Stimulated activated CD4-positive, alpha-beta T cell treated with anti-CD3 and anti-CD28 coated beads, Interleukin-12 subunit alpha, Interleukin-12 subunit beta, amount 100 ng/mL, for 24 hours (primary cell): ENCODE measurements at places on chromosomes 7 and 10.

DNA sequence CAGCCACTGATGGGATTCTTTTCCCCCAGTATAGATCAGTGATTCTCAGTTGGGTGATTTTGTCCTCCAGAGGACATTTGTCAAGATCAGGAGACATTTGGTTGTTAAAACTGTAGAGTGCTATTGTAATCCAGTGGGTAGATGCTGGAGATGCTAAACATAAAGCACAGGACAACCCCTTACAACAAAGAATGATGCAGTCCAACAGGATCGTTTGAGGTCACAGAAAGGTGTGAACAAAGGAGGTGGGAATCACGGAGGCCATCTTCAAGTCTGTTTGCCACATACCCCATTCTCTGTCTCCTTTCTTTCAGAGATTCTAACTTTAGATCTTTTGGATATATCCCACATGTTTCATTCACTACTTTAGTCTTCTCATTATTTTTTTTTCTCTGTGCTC, 69.0 kb downstream of the HELLS start:
- no peak for DNase-seq

DNA sequence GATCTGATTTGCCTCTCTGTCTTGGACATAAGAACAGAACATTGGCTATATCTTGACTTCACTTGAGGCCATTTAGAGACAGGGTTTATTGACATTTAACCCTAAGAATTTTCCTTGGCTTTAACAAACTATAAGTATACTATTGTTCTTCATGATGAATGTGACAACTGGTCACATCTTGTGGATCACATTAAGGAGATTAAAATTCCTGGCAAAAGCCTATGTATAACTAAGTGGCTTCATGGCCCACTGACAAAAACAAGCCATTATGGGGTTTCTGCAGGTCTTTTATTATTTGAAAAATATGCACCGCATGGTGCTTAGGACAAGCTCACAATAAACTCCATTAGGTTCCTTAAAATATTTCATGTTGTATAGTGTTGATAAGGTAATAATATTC, 54.8 kb downstream of the THNSL1 start:
- no peak for DNase-seq

DNA sequence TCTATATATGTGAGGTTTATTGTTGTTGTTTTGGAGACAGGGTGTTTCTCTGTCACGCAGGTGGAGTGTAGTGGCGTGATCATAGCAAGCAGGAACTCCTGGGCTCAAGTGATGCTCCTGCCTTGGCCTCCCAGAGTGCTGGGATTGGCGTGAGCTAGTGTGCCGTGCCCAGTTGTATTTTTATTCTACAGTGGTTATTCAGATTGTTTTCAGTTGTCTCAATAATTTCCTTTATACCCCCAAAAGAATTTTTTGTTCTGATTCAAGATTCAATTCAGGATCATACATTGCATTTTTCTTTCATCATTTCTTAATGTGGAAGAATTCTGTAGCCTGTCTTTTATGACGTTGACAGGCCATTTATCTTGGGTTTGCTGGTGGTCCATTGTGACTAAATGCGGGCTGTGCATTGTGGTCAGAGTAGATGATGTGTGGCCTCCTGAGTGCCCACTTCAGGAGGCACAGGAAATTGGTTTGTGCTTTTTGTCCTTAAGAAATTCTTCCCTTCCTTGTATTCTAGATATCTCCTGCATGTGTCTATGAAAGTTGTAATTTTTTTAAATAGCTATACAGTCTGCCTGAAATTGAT, 22.9 kb downstream of the RBM33 start:
- no peak for DNase-seq

DNA sequence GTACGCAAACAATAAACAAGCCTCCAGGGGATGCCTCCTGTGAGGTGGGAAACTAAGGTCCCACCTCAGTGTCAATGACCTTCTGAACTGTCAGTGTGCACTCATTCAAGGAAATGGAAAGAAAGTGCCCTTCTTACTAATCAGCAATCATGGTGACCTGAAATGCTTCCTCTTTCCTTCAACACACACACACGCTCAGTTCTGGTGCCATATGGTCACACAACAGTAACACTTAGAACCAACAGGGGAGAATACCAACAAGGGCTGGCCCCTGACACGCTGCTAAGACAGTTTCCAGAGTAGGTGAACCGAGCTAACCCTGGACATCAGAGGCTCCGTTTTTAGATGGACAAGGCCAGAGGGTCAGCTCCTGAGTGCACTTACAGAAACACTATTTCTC, 42.1 kb upstream of the EFCAB10 start:
- DNase-seq: no peak

GRCh38 chr10:73653195-73653594, 2.6 kb downstream of the SYNPO2L start:
- no peak for DNase-seq

GRCh38 chr7:118245267-118246040, 20.9 kb downstream of the ANKRD7 start:
- no peak for DNase-seq

GRCh38 chr7:117972606-117973005, 99.4 kb upstream of the CTTNBP2 start:
- no peak for DNase-seq

- no peak for DNase-seq
Measured at GRCh38 chr10:6181249-6181648, 21.5 kb upstream of the PFKFB3 start.

GRCh38 chr10:110209454-110209925, 2.1 kb downstream of the MXI1 start:
- DNase-seq: peak; percentile 62

DNA sequence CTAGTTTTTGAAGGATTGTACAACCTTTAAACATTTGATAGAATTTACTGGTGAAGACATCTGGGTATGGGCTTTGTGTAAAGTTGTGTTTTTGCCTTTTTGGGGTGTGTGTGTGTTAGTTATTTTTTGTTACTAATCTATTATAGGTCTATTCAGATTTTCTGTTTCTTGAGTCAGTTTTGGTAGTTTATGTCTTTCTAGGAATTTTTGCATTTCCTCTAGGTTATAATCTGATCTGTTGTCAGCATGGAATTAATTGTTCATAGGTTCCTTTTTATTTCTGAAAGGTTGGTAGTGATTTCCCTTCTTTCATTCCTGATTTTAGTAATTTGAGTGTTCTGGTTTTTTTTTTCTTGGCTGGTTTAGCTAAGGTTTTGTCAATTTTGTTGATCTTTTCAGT, 17.7 kb downstream of the SEPTIN7 start:
- DNase-seq: no peak

DNA sequence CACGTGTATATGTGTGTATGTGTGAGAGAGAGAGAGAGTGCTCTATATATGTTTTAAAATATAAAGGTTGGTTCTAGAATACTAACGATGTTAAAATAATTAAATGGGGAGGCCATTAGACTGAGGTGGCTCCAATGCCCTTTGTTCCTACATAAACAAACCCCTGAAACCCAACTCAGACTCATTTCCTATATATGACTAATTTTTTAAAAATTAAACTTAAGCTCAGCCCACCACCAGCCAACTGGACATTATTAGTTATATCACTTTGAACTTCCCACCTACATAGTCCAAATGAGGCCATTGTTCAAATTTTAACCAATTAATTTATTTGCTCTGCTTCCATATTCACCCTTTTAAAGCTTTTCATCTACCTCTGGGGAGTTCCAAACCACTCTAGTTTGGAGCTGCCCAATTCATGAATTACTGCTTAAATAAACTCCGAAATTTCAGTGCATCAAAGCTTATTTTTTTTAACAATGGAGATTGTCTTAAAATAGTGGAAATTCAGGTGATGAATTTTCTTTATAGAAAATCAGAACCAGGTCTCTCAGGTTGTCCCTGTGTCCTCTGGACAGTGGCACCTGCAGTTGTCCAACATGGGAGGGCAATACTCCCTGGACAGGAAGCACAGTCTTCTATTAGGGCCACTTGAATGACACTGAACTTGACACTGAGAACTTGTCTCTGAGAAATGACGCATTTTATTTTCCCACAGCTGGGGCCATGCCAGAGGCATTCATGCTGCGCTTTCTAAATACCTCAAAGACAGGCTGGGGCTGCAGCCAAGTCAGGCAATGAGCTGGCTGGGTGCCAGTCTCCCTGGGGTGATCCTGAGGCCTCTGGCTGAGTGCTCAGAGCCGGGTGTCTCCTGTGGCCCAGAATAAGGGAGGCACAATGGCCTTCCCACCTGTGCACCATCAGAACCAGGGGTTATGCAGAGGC, 109.5 kb upstream of the TMEM72 start:
- DNase-seq: no peak

GRCh38 chr7:22430457-22430856, 69.5 kb downstream of the STEAP1B start:
- DNase-seq: no peak

DNA sequence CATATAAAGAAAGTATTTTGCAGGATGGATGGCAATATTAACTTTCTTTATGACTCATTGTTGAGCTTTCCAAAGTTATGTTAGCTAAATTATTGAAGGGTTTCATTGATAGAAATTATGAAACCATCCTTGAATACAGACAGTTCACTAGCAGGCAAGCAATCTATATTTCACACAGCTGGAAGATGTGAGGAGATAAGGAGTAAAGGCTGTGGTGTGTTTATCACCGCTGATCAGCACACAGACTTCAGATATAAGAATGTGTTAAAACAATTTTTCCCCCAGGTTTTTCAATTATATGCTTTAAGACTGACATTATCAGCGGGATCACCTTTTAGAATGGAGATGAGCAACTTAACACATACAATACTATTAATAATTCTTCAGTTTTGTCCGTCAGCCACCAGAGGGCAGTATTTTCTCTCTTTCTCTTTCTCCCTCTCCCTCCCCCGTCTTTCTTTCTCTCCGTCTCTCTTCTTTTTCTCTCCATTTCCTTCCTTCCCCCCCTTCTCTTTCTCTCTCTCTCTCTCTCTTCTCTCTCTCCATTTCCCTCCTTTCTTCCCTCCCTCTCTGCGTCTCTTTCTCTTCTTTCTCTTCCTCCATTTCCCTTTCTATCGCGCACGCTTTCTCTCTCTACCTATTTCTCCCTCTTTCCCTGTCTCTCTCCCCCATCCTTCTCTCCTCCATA, 62.9 kb upstream of the FAM171A1 start:
- DNase-seq: peak; percentile 4

DNA sequence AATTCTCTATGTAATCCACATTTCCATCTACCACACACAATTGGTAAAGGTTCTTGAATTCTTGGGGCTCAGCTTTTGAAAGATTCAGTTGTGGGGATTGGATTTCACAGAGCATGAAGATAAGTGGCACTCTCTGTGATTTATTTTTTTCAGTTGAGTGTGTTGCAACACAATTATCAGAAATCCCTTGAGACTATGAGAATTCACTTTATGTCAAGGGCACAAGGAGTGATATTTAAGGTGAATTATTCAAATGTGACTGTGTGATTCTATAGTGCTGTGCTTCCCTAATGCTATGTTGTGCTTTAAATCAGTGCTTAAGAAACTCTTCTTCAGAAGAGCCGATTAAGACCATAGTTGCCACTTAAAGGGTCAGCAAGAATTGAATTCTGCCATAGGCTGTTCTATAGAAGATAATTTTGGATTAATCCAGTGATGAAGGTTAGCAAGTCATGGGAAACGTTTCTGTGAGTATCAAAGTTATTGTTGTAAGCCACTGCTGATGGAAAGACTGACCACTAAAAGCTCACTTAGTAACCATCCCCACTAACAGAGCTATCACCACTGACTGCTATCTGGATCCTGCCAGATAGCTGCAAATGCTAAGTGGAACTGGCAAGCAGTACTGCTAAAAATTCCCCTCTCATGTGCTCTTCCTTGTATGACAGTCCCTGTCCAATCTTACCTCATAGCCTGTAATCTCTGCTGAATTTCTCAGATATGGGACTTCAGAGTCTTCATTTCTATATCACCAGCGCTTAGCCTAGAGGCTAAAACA, 134.0 kb upstream of the SEMA3D start:
- DNase-seq: no peak

DNA sequence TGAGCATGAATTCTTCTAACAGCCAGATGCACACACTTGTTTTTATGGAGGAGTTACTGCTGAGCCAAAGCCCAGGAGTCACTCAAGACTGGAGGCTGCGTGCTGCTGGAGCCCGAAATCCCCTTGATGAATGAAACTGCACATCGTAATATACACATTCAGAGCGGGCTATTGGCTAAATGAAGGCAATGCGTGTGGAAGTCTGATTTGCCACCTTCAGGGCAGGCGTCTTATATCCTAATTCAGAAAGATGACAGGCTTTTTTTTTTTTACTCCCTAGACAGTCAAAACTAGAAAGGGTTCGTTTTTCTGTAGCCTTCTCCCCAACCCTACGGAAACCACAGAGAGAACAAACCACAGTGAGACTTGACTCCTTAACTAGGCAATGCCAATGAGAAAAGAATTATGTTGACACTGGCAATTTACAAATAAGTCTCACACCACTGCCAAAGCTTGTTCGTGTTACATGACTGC, 227.2 kb upstream of the KLF14 start:
- DNase-seq: peak; percentile 59

DNA sequence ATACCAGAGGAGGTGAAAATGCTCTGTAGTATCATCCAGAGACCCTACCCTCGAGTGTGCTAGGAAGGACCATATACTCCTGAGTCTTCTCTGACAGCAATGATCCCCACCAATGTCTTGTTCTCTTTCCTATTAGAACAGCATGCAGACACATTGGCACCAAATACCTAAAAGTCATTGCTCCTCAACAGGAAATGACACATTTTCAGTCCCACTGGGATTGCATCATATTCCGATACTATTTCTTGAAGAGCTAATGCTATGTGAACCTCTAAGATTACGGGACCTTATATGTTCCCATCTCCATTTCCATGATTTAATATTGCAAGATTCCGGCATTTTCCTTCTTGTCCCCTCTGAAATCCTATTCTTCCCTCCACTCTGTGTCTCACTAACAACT, 177.4 kb downstream of the NRP1 start:
- DNase-seq: no peak

GRCh38 chr10:37488792-37489657, 363.6 kb downstream of the ANKRD30A start:
- no peak for DNase-seq

DNA sequence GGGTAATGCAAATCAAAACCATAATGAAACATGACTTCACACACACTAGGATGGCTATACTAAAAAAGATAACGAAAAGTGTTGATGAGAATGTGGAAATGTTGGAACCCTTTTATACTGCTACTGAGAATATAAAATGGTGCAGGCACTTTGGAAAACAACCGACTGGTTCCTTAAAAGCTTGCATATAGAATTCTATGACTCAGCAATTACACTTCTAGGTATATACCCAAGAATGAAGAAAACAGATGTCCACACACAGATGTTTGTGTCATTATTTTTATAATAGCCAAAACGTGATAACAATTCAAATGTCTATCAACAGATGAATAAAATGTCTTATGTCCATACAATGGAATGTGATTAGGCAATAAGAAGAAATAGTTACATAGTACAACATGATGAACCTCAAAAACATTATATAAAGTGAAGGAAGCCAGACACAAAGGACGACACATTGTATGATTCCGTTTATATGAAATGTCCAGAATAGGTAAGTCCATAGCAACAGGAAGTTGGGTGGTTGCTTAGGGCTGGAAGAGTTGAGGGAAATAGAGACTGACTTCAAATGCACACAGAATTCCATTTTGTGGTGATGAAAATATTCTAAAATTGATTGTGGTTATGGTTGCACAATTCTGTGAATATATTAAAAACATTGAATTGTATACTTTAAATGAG, 148.3 kb upstream of the PHYHIPL start:
- no peak for DNase-seq
